ENCODE measurements at places on chromosomes 12 and 14.
A peak's percentile ranks its signal among the peaks of the same experiment; 100 is the strongest.

DNA sequence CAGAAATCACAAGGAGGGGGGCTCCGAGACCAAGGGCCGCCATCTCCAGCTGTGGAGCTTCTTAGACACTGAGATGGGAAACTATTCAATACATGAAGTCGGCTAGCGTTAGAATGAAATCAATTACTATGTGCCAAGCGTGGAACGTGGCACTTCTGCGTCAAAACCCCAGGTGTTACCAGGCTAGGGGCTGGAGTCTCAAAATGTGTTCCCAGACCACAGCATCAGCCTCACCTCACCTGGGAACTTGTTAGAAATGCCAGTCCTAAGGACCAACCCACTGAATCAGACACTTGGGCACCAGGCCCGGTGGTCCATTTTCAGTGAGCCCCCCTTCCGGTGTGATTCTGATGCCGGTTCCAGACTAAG, 5.0 kb upstream of the SETD1B start:
- DNase-seq: no peak

- DNase-seq: no peak
These were observed 65.2 kb downstream of the EP400 start for GRCh38 chr12:132014915-132015280.

DNA sequence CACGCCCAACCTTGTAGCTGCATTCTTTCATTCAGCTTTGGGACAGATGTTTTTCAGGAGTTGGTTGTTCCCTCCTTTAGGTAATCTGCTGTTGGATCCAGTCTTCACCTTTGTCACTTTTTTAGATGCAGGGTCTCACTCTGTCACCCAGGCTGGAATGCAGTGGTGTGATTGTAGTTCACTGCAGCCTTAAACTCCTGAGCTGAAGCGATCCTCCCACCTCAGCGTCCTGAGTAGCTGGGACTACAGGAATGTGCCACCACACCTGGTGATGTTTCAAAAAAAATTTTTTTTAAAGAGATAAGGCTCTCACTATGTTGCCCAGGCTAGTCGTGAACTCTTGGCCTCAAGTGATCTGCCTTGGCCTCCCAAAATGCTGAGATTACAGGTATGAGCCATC, 164.3 kb downstream of the KTN1 start:
- no peak for DNase-seq

GRCh38 chr12:47080725-47081502, 1.2 kb upstream of the AMIGO2 start:
- no peak for DNase-seq

DNA sequence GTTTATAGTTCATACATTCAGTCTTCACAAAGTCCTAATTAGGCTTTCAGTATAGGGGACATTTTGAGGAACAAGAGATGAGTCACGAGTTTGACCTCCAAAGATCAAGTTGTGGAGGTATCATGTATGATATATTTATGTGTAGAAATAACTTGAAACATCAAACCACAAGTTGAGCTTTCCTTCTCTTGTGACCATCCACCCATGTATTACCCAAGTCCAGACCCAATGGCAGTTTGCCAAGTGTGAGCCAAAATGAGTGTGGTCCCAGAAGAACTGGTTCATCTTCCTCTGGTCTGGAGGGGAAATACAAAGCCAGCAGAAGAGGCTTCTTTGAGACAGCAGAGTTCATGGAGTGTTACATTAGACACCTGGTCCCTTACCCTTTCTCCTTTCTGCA, 104.9 kb downstream of the ATP23 start:
- no peak for DNase-seq

DNA sequence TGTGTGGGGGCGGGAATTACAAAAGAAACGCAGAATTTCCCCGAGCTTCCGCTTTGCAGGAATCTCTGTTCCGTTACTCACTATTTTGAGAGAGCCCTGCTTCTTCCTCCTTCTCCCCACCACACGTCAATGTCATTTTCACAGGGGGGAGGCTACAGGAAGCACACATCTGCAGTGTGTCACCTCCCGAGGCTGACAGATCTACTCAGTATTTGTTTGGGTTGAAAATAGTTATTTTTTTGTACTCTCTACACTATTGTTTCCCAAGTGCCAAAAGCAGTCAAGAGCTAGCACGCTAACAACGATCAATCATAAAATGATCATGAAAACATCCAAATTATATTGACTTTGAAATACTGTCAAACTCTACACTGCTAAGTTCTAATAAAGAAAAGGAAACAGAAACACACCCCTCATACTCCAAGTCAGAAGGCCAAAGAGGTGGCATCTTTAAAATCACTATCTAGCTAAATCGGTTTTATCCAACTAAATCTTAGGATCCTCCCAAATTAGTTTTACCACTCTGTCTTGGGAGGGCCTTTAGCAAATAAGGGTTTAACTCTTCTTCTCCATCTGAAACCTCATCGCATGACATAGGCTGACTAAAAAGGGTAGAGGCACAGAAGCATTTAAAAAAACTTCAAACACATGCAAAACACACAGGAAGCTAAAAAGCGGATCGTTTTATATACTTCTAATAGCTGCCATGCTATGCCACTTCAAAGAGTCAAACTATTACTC, 51.8 kb downstream of the FOXN3 start:
- peak; percentile 19 for DNase-seq

DNA sequence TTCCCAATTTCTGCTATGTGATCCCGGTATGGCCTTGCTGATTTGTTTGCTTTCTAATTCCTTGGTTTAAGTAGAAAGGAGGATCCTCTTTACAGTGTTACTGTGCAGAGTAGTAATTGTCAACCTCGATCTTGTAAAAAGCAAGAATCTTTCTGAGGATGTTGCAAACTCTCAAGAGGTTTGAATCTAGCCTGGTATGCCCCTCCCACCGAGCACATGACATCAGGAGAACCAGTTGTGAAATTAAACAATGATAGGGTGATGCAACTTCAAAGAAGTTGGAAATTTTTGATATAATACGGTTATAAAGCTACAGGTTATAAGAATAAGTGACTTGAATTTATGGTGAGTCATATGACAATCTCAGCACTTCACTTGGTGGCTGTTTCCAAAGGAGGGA, 35.0 kb upstream of the FUT8 start:
- no peak for DNase-seq

DNA sequence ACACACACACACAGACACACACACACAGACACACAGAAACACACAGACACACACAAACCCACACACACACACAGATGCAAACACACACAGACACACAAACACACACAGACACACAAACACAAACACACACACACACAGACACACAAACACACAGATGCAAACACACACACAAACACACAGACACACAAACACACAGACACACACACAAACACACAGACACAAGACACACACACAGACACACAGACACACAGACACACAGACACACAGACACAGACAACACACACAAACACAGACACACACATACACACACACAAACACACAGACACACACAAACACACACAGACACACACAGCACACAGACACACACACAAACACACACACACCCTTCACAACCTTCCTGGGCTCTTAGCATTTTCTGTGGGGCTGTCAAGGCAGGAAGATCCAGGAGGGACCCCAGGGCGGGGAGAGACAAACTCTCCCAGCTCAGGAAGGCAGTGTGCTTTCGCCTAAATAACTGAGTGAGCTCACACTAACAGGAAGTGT, 24.2 kb upstream of the INF2 start:
- no peak for DNase-seq

DNA sequence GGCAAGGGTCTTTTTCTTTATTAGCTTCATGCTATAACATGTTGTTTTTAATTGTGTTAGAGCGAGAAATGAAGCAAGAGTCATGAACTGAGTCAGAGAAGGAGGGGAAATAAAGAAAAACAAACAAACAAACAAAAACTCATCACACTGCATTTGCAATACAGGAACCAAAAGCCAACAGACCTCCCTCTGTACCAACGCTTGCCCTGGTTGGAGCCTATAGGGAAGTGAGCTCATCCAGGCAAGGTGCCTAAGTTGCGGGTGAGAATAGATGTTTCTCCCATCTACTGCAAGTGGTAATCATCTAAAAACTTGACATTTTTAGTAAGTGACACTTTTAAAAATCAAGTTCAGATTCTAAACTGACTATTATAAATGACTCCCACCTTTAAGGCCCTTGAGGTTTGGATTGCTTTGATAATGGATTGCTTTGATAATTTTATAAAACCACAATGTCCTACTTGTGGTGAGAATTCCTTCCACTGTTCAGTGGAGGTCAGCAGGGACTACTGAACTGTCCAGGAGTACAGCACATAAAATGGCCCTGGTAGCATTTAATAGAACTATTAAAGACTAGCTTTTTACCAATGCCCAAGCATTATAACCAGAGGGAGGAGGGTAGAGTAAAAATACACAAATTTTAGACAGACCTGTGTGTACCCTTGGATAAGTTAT, 31.3 kb downstream of the SLC38A1 start:
- DNase-seq: no peak

GRCh38 chr12:80681287-80681686, 26.1 kb upstream of the MYF6 start:
- DNase-seq: no peak

GRCh38 chr14:105377555-105378182, 20.7 kb upstream of the TEX22 start:
- DNase-seq: no peak

Data from stimulated activated CD8-positive, alpha-beta memory T cell treated with anti-CD3 and anti-CD28 coated beads, Interleukin-7, amount 100 ng/mL, for 1 hour (primary cell).